Foreskin keratinocyte (primary cell): ENCODE measurements at places on chromosomes 7 and 10. TPM values are rescaled to one million over a fixed set of nuclear protein-coding genes. Genes with fewer than 3 reads are reported as not detected.

SND1 gene
- total RNA-seq = 188 and 213 TPM in 2 replicates

STN1 gene
- 28.9 and 29.4 TPM in 2 replicates for total RNA-seq

CRPPA gene
- 0.35 and 0.51 TPM in 2 replicates for total RNA-seq

TEX47 gene
- not detected in 2 replicates for total RNA-seq

PTPRZ1 gene
- total RNA-seq = 29.9 and 32.3 TPM in 2 replicates

MPP7 gene
- 5.1 and 5.3 TPM in 2 replicates for total RNA-seq
